ENCODE measurements at places on chromosomes 6 and 20.

GRCh38 chr6:134519465-134519864, 201.6 kb upstream of the SGK1 start:
- DNase-seq: no peak

- DNase-seq: no peak
These were observed 452 bp upstream of the TREM2 start for GRCh38 chr6:41163419-41163717.

DNA sequence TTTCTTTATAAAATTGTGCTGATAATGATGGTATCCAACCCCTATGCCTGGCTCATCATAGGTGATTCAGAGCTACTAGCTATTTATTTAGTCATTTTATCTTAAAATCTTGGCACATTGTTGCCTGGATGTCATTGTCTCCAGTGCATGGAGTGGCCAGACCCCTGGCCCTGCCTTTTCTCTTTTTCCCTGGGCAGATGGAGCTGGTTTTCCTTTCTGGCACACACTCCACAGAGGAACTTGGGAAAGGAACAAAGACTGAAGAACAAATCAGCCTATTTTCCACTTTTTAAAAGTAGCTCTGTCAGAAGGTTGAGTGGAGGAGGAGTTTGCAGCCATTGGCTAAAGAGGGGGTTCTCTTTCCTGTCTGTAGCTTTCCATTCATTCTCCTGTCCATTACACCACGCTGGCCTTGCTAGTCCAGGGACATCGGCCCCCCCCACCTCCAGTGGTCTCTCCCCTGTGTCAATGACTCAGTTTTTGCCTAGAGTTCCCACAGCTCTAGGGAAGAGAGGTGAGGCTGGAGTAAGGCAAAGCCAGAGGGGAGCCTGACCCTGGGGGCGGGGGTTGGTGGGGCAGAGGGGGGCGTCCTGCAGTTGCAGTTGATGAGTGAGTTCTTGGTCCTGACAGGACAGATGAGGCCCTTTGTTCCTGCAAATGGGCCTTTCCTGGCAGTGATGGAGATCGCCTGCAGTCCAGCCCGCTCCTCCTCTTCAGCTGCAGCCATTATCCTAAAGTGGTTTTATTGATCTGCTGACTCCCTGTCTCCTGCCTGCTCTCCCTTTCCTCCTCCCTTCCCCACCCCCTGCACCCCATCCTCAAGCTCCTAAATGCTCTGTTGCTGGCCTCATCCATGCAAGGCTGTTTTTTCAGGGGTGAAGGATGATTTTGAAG, 774.5 kb downstream of the DHX35 start:
- no peak for DNase-seq

DNA sequence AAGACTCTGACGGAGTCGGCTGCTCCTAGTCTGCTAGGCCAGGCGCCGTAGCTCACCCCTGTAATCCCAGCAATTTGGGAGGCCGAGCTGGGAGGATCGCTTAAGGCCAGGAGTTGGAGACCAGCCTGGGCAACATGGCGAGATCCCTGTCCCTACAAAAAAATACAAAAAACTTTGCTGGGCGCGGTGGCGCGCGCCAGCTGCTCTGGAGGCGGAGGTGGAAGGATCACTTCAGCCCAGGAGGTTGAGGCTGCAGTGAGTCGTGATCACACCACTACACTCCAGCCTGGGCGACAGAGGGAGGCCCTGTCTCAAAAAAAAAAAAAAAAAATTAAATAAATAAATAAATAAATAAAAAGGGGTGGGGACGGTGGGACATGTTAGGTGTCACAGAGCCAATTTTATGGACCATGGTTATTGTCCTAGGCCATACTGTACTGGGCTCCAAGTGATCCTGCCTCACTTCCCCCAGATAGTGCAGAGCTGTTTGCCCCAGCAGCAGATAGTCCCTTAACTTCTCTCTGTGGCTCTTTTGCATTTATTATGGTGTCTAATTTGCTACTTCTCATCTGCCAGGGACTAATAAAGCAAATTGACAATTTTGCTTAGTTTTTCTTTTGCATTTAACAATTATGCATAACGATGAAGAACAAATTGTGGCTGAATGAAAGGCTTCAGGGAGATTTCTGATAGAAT, 5.2 kb downstream of the PI16 start:
- DNase-seq: peak; percentile 38

DNA sequence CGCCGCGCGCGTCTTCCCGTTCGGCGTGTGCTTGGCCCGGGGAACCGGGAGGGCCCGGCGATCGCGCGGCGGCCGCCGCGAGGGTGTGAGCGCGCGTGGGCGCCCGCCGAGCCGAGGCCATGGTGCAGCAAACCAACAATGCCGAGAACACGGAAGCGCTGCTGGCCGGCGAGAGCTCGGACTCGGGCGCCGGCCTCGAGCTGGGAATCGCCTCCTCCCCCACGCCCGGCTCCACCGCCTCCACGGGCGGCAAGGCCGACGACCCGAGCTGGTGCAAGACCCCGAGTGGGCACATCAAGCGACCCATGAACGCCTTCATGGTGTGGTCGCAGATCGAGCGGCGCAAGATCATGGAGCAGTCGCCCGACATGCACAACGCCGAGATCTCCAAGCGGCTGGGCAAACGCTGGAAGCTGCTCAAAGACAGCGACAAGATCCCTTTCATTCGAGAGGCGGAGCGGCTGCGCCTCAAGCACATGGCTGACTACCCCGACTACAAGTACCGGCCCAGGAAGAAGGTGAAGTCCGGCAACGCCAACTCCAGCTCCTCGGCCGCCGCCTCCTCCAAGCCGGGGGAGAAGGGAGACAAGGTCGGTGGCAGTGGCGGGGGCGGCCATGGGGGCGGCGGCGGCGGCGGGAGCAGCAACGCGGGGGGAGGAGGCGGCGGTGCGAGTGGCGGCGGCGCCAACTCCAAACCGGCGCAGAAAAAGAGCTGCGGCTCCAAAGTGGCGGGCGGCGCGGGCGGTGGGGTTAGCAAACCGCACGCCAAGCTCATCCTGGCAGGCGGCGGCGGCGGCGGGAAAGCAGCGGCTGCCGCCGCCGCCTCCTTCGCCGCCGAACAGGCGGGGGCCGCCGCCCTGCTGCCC, 1.1 kb downstream of the SOX4 start:
- DNase-seq: no peak

- no peak for DNase-seq
These were observed 14.6 kb upstream of the HLA-F start for GRCh38 chr6:29708432-29709179.

DNA sequence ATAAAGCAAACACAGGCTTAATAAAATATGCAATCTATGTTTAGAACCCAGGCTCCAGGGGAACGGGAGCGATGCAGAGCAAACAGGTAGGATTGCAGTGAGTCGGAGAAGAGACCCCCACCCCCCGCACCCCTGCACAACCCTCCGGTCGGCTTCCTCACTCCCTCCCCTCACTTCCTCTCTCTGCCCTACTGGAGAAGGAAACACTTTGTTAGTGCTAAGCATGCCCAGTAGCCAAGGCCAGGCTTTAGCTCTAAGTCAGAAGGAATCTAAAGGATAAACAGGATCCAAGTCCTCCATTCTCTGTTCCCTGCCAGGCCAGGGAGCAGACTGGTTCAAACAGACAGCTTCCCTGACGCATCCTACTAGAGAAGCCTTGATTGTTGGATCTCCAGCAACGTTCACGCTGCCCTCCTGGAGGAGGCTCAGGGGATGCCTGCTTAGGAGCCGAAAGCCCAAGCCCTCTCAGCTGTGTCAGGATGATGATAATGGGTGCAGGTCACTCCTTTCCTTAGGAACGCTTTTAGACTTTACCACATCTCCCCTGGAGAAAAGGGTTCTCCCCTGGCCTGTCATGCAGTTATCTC, 14.7 kb downstream of the FOXQ1 start:
- no peak for DNase-seq

DNA sequence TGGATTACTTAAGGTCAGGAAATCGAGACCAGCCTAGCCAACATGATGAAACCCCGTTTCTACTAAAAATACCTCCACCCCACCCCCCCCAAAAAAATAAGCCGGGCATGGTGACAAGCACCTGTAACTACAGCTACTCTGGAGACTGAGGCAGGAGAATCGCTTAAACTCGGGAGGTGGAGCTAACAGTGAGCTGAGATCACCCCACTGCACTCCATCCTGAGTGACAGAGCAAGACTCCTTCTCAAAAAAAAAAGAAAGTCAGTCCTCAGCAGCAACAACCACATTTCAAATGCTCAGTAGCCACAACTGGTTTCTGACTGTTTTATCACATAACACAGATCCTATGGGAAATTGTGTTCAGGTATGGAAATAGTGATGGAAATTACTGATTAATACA, 135.3 kb downstream of the HFE start:
- no peak for DNase-seq

DNA sequence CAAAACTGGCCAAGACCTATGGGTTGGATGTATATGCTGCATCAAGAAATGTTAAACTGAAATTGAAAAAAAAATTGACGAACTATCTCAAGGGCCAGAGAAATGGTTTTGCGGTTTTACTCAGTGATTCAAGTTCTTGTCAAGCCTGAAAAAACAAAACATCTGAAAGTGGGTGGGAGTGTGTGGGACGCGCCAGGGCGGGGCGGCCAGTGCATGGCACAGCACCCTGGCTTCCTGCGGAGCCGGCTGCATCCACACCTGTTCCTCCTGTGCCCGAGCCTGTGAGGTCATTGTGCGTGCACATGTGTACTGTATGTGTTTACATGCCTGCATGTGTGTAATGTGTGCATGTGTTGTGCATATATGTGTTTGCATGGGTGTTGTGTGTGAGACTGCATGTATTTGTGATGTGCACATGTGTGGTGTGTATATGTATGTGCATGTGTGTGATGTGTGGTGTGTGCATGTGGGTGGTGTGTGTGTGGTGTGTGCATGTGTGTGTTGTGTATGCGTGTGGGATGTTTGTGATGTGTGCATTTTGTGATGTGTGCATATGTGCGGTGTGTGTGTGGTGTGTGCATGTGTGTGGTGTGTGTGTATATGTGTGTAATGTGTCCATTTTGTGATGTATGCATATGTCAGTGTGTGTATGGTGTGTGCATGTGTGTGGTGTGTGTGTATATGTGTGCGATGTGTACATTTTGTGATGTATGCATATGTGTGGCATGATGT, 59.8 kb downstream of the CDH4 start:
- DNase-seq: no peak

All from hematopoietic multipotent progenitor cell treated with erythropoietin and hydrocortisone succinate and interleukin-3 and kit ligand, for 17 days (in vitro differentiated cells).